ENCODE measurements at places on chromosomes 7 and 10.
A peak's percentile ranks its signal among the peaks of the same experiment; 100 is the strongest.

- DNase-seq, result no peak
Measured at GRCh38 chr7:29651477-29651876, 87.8 kb downstream of the PRR15 start.

- DNase-seq, result no peak
Measured at GRCh38 chr7:86931439-86931838, 128.0 kb downstream of the ELAPOR2 start.

DNA sequence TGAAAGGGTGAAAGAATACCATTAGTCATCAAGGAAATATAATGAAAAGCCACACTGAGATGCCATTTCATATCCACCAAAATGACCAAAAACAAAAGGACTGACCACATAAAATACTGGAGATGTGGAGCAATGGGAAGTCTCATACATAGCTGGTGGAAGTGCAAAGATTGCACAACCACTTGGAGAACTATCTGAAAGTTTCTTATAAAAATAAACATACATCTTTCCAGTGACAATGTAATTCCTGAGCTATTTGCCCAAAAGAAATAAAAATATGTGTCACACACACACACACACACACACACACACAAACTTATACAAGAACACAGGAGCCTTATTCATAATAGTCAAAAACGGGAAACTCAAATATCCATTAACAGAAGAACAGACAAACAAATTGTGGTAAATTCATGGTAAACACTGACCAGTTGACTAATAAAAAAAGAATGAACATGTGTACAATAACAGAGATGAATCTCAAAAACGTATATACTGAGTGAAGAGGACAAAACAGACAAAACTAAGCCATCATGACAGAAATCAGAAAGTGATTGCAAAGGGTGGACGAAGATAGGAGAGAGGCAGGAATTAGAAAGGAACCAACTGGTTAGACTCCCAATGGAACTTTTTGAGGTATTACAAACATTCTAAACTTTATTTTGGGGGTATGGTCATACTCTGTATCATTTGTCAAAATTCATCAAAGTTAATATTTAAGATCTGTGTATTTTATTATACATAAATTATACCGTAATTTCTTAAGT lies 21.5 kb downstream of the WASL start:
- peak; percentile 92 for DNase-seq

- DNase-seq, result peak; percentile 72
Measured at GRCh38 chr7:11716185-11716584, 115.8 kb downstream of the THSD7A start.

DNA sequence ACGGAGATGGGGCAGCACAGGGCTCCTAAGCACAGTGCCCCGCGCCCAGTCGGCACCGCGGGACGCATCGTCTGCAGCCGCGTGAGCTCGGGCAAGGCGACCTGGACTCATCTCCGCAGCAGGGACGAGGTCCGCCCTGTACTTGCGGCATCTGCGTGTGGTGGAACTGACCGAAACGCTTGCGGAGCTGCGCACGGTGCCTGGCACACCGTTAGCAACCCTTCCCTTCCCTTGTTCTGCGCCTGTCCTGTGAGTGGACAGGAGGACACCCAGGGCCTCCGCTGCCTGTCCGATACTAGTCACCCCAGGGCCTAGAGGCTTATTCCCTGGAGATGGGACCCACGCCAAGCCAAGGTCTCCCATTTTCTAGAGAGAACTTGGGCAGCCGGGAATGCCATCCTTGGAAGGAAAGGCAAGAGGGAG lies 98.5 kb downstream of the WDR11 start:
- DNase-seq, result no peak

DNA sequence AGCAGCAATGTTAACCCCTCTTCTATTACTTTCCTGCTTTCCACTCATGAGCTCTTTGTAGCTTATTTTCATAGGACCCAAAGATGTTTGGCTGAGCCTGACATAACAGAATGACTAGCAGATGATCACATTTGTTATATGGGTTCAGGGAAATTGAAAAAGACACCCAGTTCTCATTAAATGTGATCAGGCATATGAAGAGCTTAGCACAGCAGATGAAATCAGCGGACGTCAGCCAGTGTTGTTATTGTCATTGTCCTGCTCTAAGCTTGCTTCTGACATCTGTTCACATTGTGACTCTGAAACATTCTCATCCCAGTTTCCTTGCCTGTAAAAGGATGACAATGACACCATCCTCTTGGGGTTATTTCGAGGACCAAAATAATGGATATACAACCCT lies 43.5 kb downstream of the FAM241B start:
- DNase-seq, result no peak

- DNase-seq, result peak; percentile 28
Measured at GRCh38 chr10:47104151-47104605, 192.9 kb downstream of the PTPN20 start.

GRCh38 chr7:767580-767940 lies 40.5 kb upstream of the PRKAR1B start:
- DNase-seq, result no peak
